Breast epithelium (tissue), 4 donors: ENCODE measurements at places on chromosomes 1 and 21. TPM values are rescaled to one million over a fixed set of nuclear protein-coding genes. Genes with fewer than 3 reads are reported as not detected.

GRCh38 chr1:42887366-42887765 lies 41.0 kb downstream of the ZNF691 start:
- no peak for DNase-seq
- no peak overlapping the region for H3K4me3 ChIP-seq
- no peaks in the 10 kb centered on the region for H3K36me3 ChIP-seq
- no peaks in the 10 kb centered on the region for H3K4me1 ChIP-seq
- H3K27ac ChIP-seq = no peak overlapping the region
- no peaks in the 10 kb centered on the region for H3K27me3 ChIP-seq

GRCh38 chr1:203526572-203526971 lies 32.6 kb downstream of the OPTC start:
- no peak overlapping the region for H3K4me3 ChIP-seq
- H3K27ac ChIP-seq = no peak overlapping the region

- no peaks in the 10 kb centered on the region for H3K4me1 ChIP-seq
- no peak overlapping the region for H3K27ac ChIP-seq
- no peaks in the 10 kb centered on the region for H3K36me3 ChIP-seq
- H3K4me3 ChIP-seq = no peak overlapping the region
- H3K27me3 ChIP-seq = no peaks in the 10 kb centered on the region
Observed at GRCh38 chr1:55400508-55400907, 185.3 kb upstream of the USP24 start.

- DNase-seq = no peak
- no peaks in the 10 kb centered on the region for H3K36me3 ChIP-seq
- H3K27ac ChIP-seq = no peak overlapping the region
Observed at GRCh38 chr1:99173282-99173681, 91.0 kb upstream of the PLPPR4 start.

GRCh38 chr1:230423261-230423660 lies 2.9 kb downstream of the PGBD5 start:
- no peaks in the 10 kb centered on the region for H3K27me3 ChIP-seq
- H3K4me3 ChIP-seq = no peak overlapping the region
- no peaks in the 10 kb centered on the region for H3K36me3 ChIP-seq

DNA sequence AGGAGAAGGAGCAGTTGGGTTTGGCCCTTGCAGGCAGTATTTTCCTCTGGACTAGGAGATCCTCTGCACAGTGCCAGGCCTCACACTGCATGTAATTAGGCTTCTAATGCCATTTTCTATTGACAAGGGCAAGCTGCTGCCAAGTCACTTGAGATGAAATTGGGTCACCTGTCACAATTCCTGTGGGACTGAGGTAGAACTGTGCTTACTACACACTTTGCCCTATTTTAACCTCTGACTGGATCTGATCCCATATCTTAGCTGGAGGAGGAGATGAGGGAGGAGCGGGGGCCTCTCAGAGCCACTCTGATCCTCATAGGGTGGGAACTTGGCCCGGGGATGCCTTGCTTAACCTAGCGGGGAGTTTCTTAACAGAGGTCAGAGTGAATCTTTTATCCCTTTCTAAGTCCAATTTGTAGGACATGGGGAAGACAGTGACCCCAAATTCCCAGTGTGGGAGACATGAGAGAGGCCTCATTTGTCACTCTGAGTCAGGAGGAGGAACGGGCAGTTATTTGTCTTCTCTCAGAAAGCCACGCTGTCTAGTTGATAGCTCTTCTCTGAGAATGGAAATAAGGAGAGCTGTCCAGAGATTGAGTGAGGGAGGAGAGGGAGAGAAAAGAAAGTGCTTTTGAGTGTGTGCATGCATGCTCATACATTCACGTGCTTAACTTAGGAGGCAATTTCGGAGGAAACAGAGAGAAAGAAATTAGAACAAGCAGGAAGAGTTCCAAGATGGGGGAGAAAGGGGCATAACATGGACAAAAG lies 121.3 kb downstream of the CACNA1E start:
- H3K27ac ChIP-seq = no peak overlapping the region
- DNase-seq = no peak
- H3K4me3 ChIP-seq = no peak overlapping the region
- no peaks in the 10 kb centered on the region for H3K27me3 ChIP-seq
- no peaks in the 10 kb centered on the region for H3K36me3 ChIP-seq

DNA sequence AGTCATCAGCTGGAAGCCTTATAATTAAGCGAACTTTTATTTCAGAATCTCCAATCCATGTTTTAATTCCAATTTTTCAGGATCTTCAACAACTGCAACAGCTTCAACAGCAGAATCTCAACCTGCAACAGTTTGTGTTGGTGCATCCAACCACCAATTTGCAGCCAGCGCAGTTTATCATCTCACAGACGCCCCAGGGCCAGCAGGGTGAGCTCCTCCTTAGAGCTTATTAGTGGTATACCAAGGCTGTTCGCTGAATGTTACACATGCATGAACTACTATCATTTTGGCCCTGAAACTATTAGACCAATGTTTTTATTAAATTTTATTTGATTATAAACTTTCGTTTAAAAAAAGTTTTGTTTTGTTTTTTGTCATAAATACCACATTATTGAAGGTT lies 142.4 kb downstream of the CD247 start:
- no peak for DNase-seq
- H3K4me1 ChIP-seq = no peaks in the 10 kb centered on the region
- H3K36me3 ChIP-seq = no peaks in the 10 kb centered on the region
- H3K27me3 ChIP-seq = no peaks in the 10 kb centered on the region

OLIG1 gene
- not detected for total RNA-seq

ADAMTS5 gene
- total RNA-seq = 34.4 TPM

FALEC gene
- total RNA-seq = not detected

KCNA3 gene
- 2.2 TPM for total RNA-seq
